ENCODE measurements at places on chromosomes 7 and 10.

DNA sequence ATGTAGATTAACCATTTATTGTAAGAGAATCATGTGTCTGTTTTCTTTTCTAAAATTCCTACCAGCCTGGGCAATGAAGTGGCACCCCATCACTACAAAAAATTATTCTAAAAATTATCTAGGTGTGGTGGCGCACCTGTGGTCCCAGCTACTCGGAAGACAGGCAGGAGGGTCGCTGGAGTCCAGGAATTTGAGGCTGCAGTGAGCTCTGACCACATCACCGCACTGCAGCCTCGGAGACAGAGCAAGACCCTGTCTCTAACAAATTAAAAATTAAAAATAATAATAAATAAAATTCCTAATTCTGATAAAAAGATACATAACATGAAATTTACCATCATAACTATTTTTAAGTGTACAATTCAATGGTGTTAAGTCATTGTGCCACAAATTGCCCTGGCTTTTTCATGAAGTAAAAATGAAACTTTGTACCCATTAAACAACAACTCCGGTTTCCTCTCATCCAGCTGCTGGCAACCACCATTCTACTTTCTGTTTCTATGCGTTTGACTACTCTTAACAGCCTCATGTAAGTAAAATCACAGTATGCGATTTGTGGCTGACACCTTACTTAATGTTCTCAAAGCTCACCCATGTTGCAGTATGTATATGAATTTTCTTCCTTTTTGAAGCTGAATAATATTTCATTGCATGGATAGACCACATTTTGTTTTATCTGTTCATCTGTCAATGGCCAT lies 20.6 kb upstream of the USP6NL start:
- no peak for DNase-seq

- DNase-seq: no peak
These were observed 58.3 kb downstream of the CFAP46 start for GRCh38 chr10:132884041-132884440.

DNA sequence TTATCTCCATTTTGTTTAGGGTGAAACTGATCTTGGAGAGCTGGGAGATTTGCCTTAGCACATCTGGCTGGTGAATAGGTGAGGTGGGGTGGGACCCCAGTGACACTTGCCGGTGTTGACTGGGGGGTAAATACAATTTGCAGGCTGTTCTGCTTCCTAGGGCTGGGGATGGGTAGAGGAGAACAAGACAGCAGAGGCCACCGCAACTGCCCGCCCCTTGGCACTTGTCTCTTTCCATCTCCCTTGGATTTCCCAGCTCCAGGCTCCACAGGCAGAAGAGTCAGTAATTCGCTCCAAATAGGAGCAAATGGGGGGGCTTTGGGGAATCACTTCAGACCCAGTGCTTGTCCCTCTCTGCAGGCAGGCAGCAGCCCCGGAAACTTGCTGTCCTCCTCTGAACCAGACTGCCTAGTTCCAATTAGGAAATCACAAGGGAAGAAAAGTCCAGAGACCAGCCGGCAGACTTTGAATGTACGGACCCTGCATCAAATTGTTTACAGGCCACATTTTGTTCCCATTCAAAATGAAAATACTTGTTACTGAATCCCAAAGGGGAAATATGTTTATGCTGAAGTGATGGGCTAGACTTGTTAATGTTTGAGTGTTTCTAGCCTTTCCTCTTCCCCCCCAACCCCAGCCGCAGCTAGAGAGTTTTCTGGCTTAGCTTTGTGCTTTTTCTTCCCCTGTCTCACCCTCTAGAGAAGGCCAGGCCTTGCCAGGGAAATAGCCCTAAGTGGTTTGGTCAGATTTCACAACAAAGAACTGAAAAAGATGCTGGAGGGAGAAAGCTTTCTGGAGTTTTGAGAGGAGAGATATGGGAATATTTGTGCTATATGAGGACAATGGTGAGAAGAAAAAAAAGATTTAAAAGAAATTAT lies 10.0 kb upstream of the INPP5F start:
- DNase-seq: no peak

GRCh38 chr7:70953331-70953741 lies 178.6 kb upstream of the GALNT17 start:
- no peak for DNase-seq

GRCh38 chr7:109354000-109354399 lies 784.3 kb downstream of the DNAJB9 start:
- no peak for DNase-seq

- DNase-seq: no peak
These were observed 325.7 kb downstream of the PARD3 start for GRCh38 chr10:34489411-34489810.

DNA sequence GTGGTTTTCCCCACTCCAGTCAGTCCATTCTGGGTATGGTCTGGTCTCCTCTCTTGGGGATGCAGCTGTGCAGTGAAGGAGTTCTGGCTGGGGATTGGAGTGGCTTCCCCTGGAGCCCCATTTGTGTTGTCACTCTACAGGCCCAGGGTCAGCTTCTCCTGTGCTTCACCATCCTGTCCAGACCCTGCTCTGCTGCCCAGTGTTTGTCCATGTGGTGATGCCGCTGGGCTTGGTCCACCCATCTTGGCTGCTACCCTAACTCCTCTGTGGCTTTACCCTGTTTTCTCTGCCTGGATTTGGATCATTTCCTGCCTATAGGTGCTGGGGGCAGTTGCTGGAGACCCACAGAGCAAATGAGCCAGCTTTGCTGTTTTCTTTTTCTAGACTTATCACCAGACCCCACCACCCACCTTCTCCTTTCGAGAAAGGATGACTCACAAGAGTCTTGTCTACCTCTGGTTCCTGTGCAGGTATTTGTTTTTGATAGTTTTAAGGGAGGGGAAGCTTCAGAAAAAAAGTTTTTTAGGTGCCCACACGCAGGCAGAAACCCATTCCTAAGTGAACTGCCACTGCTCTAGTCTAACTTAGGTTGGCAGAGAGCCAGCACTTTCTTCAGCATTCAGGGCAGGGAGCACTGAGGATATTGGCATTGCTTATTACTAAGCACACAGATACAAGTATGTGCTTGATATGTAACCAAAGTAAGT lies 8.5 kb downstream of the ZDHHC16 start:
- no peak for DNase-seq

DNA sequence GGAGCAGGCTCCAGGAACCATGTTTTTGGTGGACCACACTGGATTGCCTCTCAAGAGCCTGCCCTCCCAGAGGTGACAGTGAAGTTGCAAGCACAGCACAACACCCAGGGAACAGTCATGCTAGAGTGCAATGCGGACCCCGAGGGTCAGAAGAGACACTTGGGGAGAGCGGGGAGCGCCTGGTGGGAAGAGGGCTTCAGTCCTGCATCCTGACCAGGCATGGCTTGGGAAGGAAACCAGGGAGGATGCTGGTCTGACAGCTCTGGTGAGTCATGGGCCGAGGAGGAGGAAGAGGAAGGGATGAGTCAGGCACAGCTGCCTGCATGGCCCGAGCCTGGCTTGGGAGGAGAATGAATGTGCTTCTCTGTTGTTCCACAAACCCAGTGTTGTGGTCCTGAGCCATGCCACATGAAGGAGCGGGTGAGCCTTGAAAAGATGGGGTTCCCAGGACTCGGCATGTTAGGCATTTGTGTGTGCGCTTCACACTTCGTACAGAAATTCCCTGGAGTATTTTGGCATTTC lies 29.5 kb upstream of the ANKRD2 start:
- peak; percentile 97 for DNase-seq

GRCh38 chr7:132105096-132105495 lies 471.2 kb downstream of the PLXNA4 start:
- DNase-seq: no peak
